Iris pigment epithelial cell (primary cell): ENCODE measurements at places on chromosomes 11 and 22.

DNA sequence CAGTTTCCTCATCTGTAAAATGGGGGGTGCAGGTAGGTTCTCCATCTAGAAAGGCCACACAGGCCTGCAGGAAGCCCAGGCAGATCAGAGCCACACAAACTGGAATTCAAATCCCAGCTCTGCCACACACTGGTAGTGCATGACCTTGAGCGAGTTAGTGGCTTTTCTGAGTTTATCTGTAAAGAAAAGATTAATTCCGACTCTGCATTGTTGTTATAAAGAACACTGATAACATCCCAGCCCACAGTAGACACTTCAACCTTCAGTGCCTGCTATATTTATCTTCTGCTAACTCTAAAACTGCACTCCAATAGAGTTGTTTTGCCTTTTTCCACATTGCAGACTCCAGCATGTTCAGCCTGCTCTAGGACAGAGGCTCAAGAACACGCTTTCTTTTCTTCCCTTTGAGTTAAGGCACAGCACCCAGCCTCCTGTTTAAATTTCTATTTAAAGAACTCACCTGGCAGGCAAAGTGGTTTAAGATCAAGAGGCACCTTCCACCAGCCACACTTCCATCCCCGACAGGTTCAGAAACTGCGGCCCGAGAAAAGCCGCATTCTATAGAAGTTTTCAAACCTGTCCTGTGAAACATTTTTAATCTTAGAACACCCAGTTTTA lies 133.9 kb downstream of the PLEKHA7 start:
- DNase-seq = no peak

- DNase-seq = no peak
These were observed 161.5 kb upstream of the ISX start for GRCh38 chr22:34904486-34904885.

- DNase-seq = peak; percentile 30
These were observed 375 bp downstream of the SLC25A1 start for GRCh38 chr22:19178065-19178656.

DNA sequence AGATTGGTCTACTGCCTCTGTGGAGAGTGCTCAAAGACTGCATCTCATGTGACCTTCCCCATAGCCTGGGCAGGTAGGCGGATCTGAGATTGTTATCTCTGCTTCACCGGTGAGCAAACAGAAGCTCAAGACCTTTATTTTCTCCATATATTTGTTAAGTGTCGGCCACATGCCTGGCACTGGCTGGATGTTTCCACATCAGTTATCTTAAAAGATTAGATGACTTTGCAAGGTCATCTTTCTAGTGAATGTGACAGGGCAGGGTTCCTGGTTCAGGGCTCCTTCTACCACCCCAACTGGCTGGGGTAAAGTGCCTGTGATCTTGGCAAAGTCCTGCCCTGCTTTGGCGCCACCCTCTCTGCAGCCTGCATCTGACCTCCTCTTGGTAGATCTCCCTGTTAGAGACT lies 125.0 kb downstream of the CCDC81 start:
- no peak for DNase-seq

GRCh38 chr22:45980268-45980570 lies 3.3 kb upstream of the WNT7B start:
- no peak for DNase-seq

- DNase-seq = no peak
These were observed 458.4 kb upstream of the LRRC4C start for GRCh38 chr11:41917900-41918299.
